Stimulated activated CD8-positive, alpha-beta memory T cell treated with anti-CD3 and anti-CD28 coated beads, Interleukin-7, amount 100 ng/mL, for 4 hours (primary cell): ENCODE measurements at places on chromosomes 2 and 18.

- DNase-seq: no peak
Observed at GRCh38 chr18:43692099-43692690, 414.9 kb upstream of the SYT4 start.

DNA sequence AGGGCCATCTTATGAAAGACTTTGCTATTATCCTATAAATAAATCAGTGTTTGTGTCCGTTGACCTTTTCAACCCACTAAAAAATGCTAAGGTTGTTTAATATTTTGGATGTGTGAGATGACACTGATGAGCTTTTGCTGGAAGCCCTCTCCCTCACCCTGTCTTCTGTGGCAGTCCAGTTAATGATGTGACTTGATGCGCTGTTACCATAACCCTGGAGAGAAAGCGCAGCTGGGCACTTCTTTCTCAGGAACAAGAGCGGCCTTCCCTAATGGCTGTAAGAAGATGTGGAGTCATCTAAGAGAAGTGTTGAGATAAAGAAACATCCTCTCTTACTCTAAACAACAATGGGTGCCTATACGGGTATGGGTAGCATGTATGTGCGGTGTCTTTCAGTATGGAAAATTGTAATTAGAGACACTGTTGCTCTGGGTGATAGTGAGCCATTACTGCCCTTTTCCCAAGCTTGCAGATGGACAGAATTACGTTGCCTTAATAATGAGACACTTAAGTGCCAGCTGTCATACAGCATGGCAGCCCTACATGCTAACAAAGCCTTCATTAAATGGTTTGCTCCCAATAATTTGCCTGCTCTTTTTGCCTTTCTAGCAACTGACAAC lies 165.6 kb upstream of the NABP1 start:
- no peak for DNase-seq

DNA sequence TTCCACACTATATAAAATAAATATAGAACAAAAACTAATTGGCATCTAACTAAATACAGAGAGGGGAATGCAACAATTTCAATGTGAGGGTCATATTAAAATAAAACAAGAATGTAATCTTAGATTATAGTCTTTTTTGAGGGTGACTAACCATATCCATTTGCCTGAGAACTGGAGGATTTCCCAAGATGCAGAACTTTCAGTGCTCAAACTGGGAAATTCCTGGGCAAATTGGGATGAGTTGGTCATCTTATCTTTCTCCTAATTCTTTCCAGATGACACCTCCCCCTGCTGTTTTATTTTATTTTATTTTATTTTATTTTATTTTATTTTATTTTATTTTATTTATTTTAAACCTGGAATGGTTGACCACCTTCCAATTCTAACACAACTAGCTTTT lies 846.2 kb downstream of the SLC4A3 start:
- DNase-seq: no peak

- no peak for DNase-seq
Observed at GRCh38 chr2:209767316-209767715, 4.3 kb upstream of the UNC80 start.

GRCh38 chr2:179751163-179751809 lies 110.1 kb downstream of the ZNF385B start:
- DNase-seq: no peak

DNA sequence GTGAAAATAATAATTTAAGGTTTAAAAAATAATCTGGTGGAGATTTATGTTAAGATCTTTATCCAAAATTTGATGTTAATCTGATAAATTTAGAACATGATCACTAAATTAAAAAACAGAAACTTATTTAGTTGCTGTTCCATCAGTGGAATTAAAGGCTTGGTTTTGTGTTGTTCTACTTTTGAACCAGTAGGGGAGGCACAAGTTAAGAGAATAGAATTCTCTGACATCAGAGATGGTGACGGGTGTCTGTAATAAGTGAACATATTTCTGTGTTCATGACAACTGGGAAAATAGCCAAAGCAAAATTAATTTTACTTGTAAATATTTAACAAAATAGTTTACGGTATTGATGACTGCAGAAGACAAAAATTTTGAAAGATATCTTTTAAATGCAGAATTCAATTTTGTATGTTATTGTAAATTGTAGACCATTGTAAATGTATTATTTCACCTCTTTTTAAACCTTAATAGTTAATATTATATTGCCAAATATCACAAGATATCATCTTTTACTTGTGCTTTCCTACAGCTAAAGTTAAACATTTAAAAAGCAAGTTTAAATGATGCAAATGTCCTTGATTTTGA lies 106.0 kb downstream of the UBR3 start:
- DNase-seq: no peak

DNA sequence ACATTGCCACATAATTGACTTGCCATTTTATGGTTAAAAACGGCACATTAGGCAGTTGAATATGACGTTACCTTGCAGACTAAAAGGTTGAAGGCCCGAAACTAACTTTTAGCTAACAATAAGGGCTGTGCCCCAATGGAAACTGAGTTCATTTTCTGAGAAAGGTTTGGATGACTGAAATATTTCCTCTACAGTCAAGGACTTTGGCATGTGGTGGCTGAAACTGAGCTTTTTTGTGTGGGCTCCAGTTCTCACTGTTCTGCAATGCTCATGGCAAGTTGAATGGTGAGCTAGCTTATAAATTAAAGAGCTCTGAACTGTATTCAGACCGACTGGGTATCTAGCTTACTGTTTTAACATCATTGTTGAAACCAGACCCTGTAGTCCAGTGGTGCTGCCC lies 23.8 kb upstream of the TXNDC2 start:
- DNase-seq: no peak

DNA sequence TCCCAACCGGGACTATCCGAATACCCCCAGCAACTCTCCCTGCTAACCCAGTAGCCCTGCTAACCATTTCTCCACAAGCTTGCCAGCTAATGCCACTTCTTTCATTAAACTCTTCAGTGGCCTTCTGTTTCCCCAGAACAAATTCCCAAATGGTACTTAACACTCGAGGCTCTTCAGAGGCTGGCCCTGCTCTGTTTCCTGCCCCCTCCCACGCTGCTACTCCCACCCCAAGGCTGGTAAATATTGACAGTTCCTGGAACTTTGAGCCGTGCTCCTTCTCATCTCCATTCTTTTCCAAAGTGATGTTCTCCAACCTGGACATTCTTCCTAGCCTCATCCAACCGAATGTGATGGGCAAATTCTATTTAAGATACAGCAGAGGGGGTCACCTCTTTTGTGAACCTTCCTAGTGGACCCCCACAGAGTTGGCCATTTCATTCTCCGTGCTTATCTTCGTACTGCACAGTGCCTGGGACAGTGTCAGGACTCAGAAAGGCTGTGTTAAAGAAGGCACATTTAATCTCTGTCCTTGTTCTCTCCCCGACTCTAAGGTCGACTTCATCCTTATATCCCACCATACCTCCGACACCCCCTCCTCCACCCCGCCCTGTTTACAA lies 3.2 kb upstream of the KIDINS220 start:
- no peak for DNase-seq

DNA sequence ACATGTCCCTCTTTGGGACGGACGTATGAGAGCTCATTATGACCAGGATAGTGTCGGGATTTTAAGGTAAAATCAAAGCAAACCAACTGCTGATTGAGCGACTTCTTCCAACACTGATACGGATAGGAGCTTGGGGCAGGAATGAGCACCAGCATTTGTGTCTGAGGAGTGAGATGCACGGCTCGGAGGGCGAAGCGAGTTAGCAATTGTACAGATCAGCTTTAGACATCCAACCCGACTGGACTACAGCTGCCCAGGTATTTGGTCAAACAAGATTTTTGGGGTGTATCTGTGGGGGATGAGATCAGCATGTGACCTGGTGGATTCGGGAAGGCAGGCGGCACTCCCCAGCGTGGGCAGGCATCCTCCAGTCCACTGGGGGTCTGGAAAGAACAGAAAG lies 76.1 kb downstream of the NDUFA10 start:
- no peak for DNase-seq

DNA sequence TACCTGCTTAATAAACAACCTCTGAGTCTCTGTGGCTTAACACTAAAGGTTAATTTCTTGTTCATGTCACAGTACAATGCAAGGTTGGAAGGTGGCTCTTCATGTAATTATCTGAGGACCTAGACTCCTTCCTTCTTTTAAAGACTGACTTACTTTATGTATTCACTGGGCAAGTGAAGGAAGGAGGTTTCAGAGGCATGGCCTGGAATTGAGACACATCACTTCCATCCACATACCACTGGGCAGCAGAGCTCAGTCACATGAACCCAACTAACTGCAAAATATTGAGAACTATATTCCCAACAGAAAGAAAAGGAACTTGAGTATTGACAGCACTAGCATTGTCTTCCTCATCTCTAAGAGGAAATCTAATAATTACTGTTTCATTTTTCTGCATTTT lies 57.5 kb upstream of the FN1 start:
- DNase-seq: no peak

GRCh38 chr2:172179045-172179701 lies 76.5 kb upstream of the DLX2 start:
- DNase-seq: no peak

DNA sequence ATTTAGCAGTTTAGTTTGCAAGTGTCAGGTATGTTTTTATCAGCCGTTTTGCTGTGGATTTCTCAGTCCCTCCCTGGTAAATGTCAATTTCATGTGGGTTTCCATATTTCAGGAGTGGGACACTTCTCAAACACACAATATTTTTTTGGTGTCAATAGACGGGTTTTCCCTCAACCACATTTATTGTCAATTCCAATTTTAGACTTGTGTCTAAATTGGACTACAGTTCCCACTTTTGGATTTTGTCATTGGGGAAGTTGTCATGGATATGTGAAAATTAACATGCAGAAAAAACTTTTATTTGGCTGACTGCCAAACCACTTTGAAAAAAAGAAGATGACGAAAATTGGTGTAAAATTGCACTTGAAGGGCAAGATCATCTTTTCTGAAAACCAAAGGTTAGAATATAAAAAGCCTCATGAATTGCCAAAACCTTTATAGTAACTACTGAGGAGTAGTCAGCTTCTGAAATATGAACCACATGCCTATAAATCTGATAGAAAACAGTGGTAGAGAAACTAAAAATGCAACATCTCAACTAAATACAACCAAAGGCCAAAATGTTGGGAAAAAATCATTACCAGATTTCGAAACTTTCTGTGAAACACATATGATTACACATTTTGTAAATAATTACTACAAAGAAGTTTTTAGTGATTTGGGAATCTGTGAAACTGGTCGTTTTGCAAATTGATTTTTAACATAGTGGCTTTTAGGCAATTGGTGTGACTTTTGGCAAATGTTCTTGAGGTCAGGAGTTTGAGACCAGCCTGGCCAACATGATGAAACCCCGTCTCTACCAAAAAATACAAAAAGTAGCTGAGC lies 106.4 kb downstream of the BCL2L11 start:
- no peak for DNase-seq

GRCh38 chr18:78980279-78980771 lies 707 bp downstream of the SALL3 start:
- DNase-seq: no peak

DNA sequence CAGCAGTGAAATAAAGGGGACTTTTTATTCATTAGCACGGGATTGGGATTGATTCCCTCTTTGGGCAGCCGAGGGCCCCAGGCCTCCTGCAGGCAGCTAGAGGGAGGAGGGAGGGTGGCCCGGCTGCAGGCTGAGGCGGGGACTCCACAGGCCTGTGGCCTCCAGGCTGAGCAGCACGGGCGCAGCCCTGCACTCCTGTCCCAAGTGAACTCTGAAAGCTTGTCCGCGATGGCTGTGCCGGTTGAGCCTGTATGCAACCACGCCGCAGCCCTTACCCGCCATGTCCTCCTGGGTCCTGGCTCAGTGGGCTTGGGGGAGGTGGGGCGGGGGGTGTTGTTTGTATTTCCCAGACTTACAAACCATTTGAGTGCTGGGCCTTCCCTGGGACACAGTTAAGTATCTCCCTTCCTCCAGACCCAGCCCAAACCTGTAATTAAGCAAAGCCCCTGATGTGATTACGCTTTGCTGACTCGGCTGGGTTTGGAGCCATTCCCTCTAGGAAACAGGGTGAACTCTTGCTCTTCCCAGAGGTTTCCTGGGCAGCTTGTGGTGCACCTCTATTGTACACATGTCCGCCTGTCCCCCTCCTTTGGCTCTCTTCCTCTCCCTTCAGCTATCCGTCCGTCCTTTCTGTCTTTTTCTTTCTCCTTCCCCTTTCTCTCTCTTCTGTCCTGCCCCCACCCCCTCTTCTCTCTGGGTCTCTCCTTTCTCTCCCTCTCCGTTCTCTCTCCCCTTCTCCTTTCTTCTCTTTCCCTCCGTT lies 5.3 kb downstream of the GLI2 start:
- DNase-seq: no peak

- DNase-seq: no peak
Observed at GRCh38 chr2:52775674-52776073, 991.9 kb upstream of the CHAC2 start.

DNA sequence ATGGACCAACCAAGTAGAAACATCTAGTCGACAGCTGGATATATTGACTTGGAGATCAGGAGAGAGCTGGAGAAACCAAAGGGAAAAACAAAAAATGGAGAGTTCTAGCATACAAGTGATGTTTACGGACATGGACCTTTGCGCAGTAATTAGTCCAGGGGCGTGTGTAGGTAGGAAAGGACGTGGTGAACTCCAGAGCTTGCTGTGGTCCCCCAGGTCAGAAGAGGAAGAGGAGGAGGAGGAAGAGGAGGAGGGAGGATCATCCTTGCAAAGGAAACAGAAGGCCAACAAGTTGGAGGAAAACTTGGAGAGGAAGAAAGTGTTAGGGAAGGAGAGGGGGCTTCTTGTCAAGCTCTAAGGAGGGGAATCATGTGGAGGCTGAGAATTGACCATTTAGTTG lies 17.5 kb downstream of the TRAF3IP1 start:
- no peak for DNase-seq

DNA sequence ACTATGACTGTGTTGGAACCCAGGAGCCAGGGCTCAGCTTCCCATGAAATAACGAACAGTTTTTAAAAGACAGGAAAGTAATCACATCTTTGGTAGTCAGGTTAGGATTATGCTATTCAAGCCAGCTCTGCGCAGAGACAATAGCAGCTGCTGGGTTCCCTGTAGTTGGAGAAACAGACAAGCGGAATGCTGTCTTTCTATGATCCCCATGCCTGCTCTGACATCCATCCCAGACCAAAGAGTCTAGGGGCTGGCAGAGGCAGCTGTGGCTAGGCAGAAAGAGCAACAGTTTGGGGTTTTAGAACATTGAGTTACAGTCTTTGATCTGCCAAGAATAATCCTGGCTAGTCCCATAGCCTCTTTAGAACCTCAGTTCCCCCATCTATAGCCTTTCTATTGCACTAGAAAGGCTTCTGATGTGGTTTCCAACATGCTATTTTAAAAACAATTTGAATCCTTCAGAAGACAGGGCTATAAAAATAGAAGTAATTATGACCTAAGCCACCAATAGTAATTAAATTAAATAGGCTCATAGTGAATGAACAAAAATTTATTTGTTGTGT lies 146.8 kb downstream of the MTX2 start:
- no peak for DNase-seq

DNA sequence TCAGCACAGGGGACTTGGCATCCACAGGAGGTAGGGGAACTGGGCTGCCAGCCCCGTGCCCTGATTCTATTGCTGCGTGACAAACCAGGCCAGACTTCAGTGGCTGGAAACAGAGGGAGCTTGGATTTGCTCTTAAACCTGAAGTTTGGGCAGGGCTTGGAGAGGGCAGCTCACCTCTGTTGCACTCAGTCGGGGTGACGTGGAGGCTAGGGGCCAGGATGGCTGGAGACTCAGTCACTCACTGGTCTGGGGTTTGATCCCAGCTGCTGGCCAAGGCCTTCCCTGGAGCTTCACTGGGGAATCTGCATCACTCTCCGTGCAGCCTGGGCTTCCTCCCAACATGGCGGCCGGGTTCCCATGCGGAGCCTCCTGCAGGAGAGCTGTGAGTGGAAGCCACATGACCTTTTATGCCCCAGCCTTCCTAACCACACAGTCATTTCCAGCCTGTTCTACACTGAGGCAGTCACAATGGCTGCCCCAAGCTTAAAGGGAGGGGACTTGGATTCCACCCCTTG lies 175.2 kb upstream of the HDAC4 start:
- DNase-seq: no peak
